ENCODE measurements at places on chromosomes 11 and 22.
A peak's percentile ranks its signal among the peaks of the same experiment; 100 is the strongest.

DNA sequence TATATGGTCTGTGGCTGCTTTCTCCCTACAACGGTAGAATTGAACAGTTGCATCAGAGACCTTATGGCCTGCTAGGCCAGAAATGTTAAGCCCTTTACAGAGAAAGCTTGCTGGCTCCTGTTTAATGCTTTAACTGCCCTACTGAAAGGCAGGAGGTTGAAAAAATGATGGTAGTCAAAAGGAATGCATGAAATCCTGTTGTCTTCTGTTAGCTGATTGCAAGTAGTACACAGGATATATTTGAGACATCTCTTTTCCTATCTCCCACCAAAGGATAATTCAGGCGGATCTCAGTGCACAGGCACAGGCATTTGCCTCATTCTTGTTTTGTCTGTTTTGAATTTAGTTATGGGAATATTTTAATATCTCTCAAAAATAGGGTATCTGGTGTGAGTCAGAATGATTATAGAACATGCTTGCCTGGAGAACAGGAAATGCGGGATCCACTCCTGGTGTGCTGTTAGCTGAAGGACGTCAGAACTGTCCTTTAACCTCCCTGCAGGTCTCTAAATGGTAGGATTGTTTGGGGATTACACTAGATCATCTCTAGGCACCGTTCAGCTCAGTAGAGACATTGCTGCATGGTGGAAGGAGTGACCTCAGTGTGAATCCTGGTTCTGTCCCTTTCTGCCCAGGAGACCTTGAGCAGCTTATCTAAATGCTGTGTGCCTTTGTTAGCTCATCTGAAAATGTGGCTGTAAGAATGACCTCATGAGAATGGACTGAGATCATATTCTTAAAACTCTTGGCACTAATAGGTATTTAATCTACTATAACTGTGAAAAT lies 49.5 kb downstream of the PACS1 start:
- DNase-seq: peak; percentile 88

GRCh38 chr11:68617925-68618809 lies 66.2 kb upstream of the GAL start:
- no peak for DNase-seq

DNA sequence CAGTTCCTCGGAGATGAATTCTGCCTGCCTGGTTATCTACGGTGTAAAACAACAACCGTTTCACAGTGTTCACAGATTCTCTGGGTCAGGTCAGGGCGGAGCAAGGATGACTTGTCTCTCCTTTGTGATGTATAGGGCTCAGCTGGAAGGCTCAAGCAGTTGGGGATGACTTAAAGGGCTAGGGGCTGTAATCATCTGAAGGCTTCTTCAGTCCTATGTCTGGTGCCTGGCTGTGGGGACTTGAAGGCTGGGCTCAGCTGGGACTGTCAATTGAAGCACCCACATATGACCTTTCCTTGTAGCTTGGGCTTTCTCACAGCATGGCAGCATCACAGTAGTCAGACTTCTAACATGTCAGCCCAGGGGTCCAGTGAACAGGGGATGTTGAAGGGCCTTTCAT lies 29.3 kb downstream of the EIF3F start:
- DNase-seq: no peak

DNA sequence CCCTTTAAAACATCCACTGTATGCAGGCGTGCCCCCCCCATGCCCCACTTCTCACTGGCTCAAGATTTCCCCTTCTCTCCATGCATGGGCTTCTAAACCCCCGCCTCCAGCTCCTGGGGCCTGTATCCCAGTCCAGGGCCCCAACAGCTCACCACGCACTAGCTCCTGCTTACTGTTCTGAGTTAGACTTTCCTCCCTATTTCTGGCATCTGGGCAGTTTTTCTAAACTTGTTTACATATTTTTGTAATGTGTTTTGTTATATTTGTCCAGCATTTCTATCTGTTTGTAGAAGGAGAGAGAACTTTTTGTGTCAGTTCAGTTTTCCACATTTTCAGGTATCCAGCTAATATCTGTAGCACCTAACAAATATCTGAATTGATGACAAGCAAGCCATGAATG lies 178.5 kb downstream of the SPON1 start:
- DNase-seq: no peak

DNA sequence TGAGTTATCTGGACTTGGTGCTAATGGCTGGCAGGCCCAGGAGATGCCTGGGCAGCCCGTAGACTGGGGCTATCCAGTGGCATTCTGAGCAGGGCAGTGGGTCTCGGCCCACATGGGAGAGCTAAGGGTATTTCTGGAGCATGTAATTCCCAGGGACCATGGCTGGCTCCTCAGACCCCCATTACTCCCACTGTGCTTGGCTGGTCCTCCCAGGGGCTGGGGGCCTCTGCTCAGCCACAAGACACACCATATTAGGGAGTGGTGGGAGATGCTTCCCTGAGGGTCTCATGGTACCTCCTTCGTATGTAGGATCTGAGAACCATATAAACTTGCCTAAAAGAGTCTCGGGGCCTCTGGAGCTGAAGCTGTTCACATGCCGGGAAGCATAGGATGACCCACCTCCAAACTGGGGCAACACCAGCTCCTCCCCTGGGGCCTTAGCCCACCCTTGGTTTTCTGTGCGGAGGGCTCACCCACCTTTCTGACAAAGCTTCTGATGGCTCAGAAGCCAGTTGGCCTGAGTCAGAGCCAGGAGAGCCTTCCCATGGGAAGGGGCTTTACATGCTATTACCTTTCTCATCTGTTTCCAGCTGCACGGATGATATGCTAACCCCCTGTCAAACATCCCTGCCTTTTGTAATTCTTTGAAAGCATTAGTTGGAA lies 9.5 kb upstream of the FTH1 start:
- DNase-seq: no peak

DNA sequence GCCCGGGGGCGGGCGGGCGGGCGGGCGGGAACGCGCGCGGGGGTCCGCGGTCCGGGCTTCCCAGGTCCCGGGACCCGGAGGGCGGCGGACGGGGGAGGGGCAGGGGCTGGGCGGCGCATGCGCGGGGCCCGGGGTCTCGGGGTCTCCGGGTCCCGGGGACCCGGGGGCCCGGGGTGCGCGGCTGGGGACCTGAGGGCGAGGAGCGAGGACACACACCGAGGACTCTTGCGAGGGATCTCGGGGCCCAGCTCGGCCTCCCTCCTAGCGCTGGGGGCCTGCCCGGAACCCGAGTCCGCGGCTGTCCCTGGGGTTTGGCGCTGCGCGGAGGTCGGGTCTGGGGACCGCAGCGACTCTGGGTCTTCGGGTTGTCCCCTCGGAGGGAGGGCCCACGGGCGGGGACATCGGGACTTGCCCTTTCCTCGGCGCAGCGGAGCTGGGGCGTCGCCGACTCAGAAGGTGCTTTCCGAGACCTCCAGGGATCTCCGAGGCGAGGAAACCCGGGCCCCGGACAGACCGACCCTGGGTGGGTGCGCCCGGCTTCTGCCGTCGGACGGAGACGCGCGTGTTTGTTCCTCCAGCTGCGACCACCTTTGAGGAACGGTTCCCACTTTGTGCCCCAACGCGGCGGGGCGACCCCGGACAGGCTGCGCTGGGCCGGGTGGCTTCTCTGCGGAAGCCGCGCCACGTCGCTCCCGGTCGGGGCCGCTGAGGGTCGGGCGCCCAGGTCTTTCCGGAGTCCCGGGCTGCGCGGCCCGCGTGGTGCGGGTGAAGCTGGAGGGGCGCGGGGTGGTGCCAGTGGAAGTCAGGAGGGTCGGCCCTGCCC lies 540 bp downstream of the PPARA start:
- no peak for DNase-seq

GRCh38 chr22:44191036-44191454 lies 10.3 kb downstream of the PARVG start:
- peak; percentile 39 for DNase-seq

- DNase-seq: peak; percentile 36
These were observed 1079.7 kb downstream of the OPCML start for GRCh38 chr11:132452616-132453015.

DNA sequence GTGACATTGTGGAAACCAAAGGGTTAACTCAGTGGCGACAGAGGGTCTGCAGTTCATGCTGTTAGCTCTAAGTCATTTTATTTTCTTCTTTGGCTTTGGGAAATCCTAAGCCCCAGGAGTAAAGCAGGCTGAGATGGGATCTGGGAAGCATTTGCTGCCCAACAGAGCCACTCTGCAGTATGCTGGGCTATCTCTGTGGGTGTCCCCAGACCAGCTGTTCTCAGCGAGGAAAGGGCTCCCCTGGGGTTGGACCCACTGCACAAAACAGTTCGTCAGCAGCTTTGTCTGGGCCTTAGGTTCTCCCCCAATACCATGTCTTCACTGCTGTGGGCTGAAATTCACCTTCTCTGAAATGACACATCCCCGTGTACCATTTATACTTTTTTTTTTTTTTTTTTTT lies 34.0 kb downstream of the KREMEN1 start:
- DNase-seq: no peak

- DNase-seq: no peak
These were observed 16.3 kb downstream of the CPSF7 start for GRCh38 chr11:61413496-61413895.

- DNase-seq: no peak
These were observed 3.1 kb upstream of the SH3BP1 start for GRCh38 chr22:37636186-37636948.

DNA sequence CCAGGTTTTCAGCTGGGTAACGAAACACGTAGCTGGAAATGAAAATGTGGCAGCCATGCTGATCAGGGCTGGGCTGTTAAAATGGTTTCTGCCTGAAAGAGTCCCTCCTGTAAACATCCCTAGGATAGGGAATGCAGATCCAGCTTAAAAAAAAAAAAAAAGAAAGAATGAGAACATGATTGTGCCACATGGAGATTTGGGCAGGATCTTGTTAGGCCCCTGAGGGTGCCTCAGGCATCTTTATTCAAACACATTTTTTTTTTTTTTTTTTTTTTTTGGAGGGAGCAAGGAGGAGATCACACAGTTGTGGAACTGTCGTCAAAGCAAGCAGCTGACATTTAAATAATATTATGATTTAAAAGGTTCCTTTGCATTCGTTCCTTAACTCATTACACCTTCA lies 900.3 kb downstream of the OPCML start:
- peak; percentile 44 for DNase-seq

DNA sequence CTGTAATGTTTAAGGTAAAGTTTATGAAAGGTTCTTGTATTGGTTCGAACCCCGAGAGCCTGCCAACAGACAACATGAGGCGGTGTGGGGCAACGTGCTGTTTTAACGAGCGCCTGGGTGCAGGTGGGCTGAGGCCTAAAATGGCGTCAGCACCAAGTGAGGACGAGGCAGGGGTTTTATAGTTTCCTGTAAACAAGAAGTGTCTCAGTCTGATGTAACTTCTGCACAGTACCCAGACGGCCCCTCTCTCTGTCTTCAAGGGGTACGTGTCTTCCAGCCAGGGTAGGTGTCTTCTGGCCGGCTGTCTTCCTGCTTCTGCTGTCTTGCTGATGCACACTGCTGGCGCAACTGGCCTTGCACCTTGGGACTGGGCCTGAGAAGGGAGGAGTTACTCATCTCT lies 2.7 kb downstream of the PPFIBP2 start:
- DNase-seq: no peak

DNA sequence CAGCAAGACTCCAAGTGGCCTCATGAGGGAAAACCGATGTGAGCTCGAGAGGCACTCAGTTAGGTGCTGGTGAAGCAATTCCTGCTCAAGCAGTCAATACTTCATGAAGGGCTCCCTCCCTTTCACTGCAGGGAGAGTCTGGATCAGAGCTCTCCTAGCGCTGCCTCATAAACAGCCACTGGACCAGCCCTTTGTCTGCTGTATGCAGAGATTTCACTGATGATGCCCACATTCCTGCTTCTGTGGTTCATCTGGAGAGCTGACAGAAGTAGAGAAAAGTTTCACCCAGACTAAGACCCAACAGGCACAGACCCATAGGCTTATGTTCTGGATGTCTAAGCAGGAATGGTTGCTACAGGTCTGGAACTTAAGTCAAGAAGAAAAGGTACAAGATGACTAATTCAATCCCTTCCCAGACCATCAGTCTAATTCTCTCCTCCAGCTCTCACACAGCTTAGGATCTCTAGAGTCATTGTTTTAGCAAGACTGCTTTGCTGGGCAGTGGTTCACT lies 4.0 kb downstream of the UCP2 start:
- DNase-seq: no peak

- no peak for DNase-seq
These were observed 6.2 kb downstream of the PICALM start for GRCh38 chr11:86062719-86063118.

DNA sequence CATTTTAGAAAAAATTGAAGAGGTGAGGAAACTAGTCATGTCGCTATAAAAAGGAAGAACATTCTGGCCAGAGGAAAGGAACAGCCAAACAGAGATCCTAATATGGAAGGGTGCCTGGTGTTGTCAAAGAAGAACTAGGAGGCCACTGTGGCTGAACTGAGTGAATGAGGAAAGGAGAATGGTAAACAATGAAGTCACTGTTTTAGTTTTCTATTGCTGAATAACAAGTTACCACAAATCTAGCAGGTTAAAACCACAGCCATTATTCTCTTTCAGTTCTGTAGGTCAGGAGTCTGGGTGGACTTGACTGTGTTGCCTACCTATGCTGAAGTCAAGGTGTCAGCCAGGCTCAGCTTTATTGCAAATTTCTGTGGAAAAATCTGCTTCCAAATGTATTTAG lies 549.3 kb upstream of the CCDC90B start:
- no peak for DNase-seq

DNA sequence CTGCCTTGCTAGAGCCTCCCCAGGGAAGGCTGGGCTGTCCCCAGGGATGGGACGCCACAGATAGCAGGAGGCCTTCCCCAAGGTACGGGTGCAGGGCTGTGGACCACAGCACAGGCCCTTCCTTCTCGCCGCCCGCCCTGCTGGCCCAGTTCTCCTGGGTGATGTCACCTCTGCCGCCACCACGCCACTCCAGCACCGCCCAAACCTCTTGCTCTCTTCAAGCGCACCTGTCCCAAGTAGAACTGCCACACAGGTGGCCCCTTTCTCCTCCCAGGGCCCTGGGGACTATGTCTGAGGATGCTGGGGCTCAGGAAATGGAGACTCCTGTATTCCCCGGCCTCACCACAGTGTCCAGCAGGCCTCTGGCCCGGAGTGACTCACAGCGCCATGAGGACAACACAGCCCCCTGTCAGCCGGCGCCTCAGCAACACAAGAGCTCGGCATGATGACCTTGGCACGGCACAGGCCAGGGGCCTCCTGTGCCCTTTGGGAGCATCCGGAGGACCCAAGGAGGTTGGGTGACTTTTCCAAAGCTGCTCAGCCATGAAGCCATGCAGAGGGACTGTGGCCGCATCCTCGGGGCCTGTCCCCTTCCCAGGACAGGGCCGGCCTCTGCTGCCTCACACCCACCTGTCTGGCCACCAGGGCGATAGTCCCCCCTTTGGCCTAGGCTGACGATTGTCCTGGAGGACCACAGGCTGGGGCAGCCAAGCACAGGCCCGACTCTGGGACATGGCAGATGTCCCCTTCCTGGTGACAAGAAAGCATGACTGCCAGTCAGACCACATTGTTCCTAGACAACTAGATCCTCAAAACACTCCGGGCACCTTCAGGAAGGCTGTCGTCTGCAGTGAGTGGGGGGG lies 1023.5 kb downstream of the BRD1 start:
- DNase-seq: no peak

DNA sequence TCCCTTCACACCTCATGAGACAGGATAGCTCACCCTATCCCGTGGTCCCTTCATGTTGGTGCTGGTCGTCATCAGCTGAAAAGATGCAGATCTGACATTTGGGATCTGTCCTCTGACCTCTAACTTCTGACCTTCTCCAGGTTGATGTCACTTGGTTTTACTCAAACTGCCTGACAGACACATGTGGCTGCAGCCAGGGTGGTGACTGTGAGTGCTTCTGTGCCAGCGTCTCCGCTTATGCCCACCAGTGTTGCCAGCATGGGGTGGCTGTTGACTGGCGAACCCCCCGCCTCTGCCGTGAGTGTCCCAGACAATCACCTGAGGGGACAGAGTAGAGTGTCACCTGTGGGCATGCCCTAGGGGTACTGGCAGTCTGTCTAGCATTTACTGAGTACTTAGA lies 49.7 kb downstream of the OTOG start:
- no peak for DNase-seq

GRCh38 chr11:6648501-6648900 lies 7.1 kb downstream of the DCHS1 start:
- DNase-seq: no peak
